NCI-H510A (cell line): ENCODE measurements at places on chromosomes 11 and 22.
A peak's percentile ranks its signal among the peaks of the same experiment; 100 is the strongest.

GRCh38 chr11:30583476-30584280 lies 2.5 kb downstream of the MPPED2 start:
- DNase-seq, result no peak

GRCh38 chr22:43289976-43290721 lies 53.0 kb downstream of the SCUBE1 start:
- no peak for DNase-seq

- DNase-seq, result no peak
Measured at GRCh38 chr22:34395370-34395769, 475.1 kb upstream of the LARGE1 start.

DNA sequence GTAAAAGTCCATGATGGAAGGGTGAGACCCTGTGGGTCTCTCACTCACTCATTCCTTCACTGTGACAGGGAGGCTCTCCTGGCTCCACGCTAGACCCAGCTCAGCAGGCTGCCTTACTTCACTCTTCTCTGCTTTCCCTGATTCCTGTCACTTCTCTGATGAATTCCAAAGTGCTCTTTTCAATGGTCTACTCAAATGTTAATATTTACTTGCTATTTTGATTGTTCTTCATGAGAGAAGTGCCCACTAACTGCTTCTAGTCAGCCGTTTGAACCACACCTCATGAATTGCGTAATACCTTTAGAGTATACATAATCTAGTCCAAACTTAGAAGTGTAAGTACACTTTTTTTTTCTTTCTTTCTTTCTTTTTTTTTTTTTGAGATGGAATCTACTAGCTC lies 1350.2 kb upstream of the RAG2 start:
- DNase-seq, result no peak

DNA sequence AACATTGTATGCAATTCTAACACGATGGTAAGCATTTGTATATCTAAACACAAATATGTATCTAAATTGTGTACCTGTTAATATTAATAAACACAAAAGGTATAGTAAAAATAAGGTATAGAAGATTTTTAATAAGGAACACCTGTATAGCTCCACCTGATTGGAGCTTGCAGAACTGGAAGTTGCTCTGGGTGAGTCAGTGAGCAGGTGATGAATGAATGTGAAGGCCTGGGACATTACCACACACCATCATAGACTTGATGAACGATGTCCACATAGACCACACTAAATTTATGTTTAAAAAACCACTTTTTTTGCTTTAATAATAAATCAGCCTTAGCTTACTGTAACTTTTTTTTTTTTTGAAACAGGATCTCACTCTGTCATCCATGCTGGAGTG lies 97.6 kb upstream of the CLMP start:
- no peak for DNase-seq

DNA sequence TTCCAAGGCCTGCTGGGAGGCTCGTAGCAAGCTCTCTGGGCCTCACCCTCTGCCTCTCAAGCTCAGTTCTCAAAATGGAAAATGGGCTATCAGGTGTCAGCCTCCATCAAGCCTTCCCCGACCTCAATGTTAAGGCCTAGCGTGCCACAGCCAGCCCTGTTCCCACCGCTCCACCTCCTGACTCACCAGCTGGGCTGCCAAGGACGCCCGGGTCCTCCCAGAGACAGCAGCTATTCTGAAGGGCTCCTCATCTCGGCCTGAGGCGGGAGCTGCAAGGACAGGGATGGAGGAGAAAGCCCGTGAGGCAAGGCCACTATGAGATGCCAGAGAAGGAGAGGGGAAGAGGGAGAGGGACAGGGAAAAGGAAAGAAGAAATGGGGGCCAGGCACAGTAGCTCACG lies 19.9 kb downstream of the ARAP1 start:
- no peak for DNase-seq

GRCh38 chr11:8768625-8769333 lies 86.2 kb downstream of the RPL27A start:
- no peak for DNase-seq

DNA sequence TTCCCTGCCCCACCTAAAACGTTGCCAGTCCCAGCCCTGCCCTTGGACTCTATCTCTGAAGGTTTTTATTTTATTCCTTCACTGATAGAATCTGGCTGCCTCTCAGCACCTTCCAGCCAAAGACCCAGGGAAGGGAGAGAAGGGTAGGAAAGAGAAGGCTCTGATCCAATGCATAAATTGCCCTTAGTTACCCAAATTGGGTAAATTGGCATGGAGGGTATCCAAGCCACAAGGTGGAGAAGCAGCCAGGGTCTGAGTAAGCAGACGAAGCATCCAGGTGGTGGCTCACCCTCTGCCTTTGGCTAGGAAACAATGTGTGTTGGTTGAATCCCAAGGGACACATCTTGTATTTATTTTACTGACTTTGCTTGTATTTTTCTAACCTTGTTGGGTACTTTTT lies 89.0 kb downstream of the FEZ1 start:
- no peak for DNase-seq

DNA sequence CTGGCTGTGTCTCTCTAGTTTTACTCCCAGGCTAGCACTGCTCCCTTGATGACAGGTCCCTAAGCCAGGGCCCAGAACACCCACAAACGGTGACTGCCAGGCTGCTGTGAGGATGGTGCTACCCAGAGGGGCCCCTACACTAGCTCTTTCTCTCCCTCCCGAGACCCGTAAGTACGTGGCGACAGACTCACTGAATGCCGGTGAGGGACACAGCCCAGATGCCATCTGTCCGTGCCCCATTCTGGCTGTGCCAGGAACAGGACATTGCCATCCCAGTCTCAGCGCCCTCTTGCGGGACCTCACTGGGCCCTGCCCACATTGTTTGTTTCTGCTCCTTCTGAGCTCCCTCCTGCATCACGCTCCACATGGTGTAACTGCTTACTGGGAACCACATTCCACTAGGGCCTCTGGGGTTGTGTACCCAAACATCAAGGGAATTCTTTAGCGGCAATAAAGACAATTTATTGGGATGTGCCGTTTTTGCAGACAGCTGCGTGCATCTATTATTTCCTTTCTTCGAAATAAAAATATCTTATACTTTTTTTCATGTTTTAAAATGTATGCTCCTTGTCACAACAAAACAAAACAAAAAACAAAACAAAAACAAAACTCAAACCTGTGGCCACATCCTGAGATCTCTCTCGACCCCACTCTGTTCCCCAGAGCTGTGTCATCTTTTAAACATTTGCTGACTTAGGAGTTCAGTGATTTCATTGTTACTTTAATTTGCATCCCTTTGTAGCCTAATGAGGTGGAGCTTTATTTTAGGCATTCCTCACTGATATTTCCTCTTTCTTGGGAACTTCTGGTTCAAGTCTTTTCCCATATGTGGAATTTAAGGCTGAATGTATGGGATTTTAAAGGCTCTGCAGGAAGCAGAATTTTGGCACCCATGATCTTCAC lies 4.4 kb upstream of the TPCN2 start:
- peak; percentile 34 for DNase-seq

- DNase-seq, result no peak
Measured at GRCh38 chr22:39894554-39895092, 1.1 kb upstream of the ENTHD1 start.

GRCh38 chr11:70493891-70494290 lies 95.6 kb downstream of the CTTN start:
- no peak for DNase-seq

DNA sequence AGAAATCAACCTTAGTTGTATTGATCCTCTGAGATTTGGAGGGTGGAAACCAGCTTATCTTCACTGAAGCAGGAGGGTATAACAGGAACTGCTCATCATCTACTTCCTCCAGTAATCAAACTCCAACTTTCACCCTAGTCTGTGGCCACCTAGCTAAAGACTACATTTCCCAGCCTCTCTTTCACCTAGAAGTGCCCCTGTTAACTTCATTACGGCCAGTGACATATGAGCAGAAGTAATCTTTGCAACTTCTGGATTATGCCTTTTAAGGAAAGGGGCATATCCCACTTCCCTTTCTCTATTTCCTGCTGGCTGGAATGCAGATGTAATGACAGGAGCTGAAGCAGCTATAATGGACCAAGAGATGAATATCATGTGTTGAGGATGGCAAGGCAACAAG lies 7.6 kb upstream of the VPS37C start:
- DNase-seq, result no peak

DNA sequence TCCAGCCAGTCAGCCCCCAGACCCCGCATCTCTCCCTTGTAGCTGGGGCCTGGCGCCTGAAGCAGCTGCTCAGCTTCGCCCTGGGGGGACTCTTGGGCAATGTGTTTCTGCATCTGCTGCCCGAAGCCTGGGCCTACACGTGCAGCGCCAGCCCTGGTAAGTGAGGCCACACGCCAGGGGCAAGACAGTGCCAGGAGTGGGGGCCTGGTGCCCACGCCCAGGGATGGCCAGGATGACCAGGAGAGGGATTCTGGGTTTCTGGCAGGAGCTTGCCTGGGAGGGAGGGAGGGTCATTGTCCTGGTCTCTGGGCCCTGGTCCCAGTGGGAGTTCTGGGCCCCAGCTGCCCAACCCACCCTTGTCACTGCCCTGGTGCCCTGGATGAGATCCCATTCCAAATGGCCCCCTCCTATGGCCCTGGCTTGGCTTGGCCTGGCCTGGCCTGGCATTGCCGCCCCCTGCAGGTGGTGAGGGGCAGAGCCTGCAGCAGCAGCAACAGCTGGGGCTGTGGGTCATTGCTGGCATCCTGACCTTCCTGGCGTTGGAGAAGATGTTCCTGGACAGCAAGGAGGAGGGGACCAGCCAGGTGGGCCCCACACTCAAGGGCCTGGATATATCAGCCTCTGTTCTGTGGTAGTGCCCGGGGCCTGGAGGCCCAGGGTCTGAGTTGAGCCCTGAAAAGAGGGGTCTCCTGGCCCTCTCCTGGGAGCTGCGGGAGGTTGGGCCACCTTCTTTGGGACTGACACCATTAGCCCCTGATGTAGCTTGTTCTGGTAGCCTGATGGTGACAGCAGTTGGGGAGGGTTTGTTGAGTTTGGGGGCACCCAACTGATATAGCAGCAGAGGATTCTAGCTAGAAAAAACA lies 3.7 kb downstream of the SLC39A13 start:
- DNase-seq, result no peak

- DNase-seq, result no peak
Measured at GRCh38 chr22:46008836-46009596, 32.1 kb upstream of the WNT7B start.

- no peak for DNase-seq
Measured at GRCh38 chr11:37849706-37850105, 1251.7 kb upstream of the RAG2 start.

DNA sequence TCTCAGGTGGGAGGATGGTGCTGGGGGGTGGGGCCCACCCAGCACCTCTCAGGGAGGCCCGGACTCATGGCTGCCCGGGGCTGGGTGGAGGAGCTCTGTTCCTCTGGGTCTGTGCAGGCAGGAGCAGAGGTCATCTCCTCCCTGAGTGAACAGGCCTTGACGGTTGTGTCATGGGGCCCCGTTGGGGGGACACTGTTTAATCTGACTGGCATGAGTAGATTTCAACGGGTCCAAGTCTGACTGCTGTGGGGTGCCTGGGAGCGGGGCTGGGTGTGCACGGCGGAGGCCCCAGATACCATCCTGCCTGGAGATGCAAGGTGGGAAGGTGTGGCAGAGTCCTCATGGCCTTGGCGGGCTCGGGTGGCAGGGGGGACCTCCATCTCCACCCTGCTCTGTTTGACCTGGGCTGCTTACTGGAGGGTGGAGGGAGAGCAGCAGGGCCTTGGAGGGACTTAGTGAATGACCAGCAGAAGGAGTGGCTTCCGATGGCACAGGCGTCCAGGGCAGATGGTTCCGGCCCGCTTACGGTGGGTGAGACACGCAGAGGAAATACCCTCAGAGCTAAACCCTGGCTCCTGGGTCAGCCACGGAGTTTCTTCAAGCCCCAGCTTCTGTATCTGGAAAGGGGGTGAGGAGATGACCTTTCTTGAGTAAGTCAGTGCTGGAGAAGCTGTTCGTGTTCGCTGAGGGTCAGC lies 48.7 kb downstream of the SMIM38 start:
- DNase-seq, result no peak

GRCh38 chr11:124519850-124520549 lies 23.5 kb downstream of the OR8B12 start:
- DNase-seq, result no peak

GRCh38 chr22:47041271-47042115 lies 279.0 kb downstream of the TBC1D22A start:
- no peak for DNase-seq

- no peak for DNase-seq
Measured at GRCh38 chr11:124625504-124626168, 3.0 kb downstream of the TBRG1 start.

- no peak for DNase-seq
Measured at GRCh38 chr11:2529173-2529572, 84.4 kb downstream of the KCNQ1 start.

DNA sequence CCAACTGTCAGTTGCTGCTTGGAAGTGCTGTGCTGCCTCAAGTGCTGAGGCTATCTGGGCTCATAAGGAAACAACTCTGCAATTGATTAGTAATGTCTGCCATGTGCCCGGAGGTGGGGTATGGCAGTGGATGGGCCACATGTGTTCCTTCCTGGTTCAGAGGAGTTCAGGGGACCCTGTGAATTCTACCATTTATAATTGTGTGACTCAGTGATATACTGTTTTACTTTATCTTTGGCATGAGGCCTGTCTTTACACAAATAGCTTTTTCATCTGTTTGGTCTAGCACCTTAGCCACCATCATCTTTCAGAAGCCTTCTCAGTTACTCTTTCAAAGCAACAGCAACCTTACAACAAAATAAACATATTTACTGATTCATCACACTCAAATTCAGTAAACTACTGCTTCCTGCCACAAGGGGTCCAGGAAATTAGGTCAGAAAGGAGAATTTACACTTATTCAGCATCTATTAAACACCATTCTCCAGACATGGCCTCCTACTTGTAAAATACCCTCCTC lies 20.9 kb downstream of the DKK3 start:
- no peak for DNase-seq

DNA sequence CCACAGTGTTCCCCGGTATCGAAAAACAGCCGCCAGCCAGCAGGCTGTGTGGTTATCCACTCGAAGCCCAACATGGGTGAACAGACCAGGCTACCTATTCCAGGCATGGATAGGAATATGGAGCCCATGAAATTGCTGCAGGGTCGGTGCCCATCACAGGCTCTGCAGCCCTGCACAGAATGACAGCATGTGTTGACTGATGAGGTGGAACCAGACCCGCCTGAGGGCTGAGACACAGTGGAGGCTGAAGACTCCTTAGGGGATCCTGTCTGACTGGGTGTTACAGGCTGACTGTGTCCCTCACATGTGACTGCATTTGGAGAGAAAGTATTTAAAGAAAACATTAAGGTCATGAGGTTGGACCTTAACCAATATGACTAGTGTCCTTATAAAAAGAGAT lies 6.2 kb upstream of the YPEL1 start:
- DNase-seq, result no peak

DNA sequence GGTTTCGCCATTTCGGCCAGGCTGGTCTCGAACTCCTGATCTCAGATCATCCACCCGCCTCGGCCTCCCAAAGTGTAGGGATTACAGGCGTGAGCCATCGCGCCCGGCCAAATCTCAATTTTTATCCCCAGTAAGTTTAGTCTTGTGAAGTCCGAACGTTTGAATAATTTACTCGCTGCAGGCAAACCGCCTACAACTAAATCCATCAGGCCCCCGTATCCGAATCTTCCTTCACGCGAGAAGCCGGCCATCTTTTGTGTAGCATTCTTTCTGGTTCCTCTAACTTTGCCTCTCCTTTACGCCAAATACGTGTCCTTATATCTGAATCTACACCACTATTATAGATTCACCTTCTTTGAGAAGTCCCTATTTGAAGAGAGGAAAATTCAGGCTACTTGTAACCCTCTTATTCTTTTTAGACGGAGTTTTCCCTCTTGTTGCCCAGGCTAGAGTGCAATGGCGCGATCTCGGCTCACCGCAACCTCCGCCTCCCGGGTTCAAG lies 581 bp upstream of the EIF3L start:
- no peak for DNase-seq
